Activated CD4-positive, CD25-positive, alpha-beta regulatory T cell treated with anti-CD3 and anti-CD28 coated beads, Interleukin-2, amount 50 U/mL, for 16 hours (primary cell): ENCODE measurements at places on chromosomes 12 and 14.

- no peak for DNase-seq
Observed at GRCh38 chr14:57660208-57660607, 166.6 kb upstream of the CCDC198 start.

DNA sequence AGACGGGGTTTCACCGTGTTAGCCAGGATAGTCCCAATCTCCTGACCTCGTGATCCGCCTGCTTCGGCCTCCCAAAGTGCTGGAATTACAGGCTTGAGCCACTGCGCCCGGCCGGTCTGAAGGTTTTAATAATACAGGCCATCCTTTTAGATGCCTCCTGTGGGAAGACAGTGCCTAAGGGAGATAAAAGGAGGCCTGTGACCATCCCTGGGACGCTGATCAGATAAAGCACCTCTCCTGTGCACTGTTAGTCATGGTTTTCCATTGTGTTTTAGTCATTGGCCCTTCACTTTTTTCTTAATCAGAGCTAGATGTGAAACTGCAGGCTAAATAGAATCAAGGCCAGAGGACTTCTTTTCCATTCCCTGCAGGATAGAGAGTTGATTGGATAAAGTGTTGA is 7.6 kb upstream of the ACADS start:
- no peak for DNase-seq

- DNase-seq: no peak
Observed at GRCh38 chr14:77098529-77099353, 683 bp downstream of the CIPC start.

DNA sequence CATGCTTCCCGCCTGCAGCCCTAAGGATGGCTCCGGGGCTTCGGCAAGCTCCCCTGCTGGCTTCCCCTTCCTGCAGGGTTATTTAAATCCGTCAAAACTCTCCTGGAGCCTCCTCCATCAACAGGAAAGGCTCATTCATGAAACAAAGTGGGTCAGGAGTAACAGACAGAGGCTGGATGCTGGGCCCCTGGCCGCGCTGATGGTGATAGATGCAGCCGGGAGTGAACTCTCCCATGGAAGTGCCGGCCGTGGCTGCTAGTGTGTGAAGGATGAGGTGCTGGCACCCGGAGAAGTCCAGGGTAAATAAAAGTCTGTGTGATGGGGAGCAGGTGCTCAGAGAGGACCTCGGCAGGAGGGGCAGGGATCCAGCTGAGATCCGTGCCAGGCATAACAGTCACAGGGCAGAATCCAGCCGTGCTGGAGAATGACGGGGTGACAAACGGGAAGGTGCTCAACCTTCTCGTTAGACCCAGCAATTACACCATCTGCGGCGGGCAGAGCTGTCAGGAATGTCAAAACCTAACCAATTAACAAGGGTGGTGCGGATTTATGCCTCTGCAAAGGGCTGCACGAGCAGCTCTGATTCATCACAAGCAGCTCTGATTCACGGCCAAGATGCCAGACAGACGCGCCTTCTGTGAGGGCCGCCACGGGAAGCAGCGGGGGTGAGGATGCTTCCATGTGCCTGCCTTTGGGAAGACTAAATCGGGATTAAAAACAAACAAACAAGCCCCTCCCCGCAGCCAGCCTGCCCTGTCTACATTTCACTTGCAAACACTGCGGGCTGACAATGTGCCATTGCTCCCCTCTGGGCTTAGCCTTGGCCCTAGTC is 55.6 kb downstream of the SYNE3 start:
- DNase-seq: no peak

GRCh38 chr14:22491683-22492621 is 97.1 kb downstream of the DAD1 start:
- no peak for DNase-seq

GRCh38 chr12:123106640-123107359 is 44.1 kb downstream of the PITPNM2 start:
- DNase-seq: no peak

- no peak for DNase-seq
Observed at GRCh38 chr14:77986773-77987172, 183.4 kb upstream of the NRXN3 start.

- no peak for DNase-seq
Observed at GRCh38 chr12:96578526-96579125, 89.2 kb downstream of the CFAP54 start.

DNA sequence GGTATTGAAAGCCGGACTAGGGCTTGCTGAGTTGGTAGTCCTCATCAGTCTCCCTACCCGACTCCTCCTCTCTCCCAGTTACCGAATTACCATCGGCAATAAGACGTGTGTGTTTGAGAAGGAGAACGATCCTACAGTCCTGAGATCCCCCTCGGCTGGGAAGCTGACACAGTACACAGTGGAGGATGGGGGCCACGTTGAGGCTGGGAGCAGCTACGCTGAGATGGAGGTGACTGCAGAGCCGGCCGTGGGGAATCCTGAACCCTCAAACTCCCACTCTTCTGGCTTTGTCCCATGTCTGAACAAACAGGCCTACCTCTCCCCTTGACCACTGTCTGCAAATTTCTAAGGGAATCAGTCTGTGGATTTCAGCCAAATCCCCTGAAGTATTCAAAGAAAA is 82.9 kb downstream of the ACACB start:
- DNase-seq: no peak

- DNase-seq: no peak
Observed at GRCh38 chr12:27237790-27238771, 6.0 kb upstream of the STK38L start.

- DNase-seq: no peak
Observed at GRCh38 chr14:70022771-70023445, 143.7 kb downstream of the SMOC1 start.

GRCh38 chr12:80235944-80236343 is 136.6 kb downstream of the OTOGL start:
- no peak for DNase-seq

GRCh38 chr14:93708800-93709199 is 79.5 kb downstream of the PRIMA1 start:
- DNase-seq: no peak

DNA sequence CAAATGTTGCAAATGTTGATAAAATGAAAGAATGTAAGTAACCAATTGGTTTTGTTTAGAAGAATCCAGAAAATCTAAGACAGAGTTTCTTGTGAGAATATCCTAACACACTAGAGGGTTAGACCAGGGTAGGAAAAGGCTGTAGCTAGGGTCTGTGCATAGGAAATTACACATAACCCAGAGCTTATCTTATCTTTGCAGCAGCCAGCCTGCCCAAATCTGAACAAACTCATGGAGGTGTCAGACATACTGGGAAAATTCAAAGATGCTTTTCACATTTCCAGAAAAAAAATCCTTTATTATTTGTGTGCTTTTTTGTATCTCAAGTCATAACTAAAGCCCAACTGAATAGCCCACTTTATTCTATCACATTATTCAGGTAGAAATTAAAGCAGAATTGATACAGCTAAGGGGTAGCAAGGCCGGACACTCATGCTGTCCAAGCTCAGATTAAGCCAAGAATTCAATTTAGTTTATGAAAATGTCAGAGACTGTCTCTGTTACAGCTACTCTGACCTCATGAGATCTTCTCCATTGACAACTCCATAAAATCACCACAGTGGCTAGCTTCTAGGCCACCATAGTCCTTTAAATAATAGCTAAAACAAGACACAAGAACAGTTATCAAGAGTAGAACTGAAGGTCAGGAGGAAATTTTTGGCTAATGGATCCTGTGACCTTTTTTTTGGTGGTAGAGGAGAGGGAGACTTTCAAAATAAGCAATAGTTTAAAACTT is 169.6 kb upstream of the RASSF8 start:
- DNase-seq: no peak

- DNase-seq: peak; percentile 30
Observed at GRCh38 chr14:68968051-68968450, 11.1 kb downstream of the ACTN1 start.

GRCh38 chr12:129195081-129195480 is 341.8 kb downstream of the GLT1D1 start:
- no peak for DNase-seq

- no peak for DNase-seq
Observed at GRCh38 chr12:8031872-8032241, 659 bp upstream of the FOXJ2 start.

GRCh38 chr14:20400965-20401593 is 12.2 kb downstream of the TEP1 start:
- DNase-seq: no peak

GRCh38 chr12:106978035-106978800 is 8.7 kb downstream of the MTERF2 start:
- no peak for DNase-seq

- DNase-seq: no peak
Observed at GRCh38 chr12:67362526-67362925, 93.4 kb downstream of the CAND1 start.

DNA sequence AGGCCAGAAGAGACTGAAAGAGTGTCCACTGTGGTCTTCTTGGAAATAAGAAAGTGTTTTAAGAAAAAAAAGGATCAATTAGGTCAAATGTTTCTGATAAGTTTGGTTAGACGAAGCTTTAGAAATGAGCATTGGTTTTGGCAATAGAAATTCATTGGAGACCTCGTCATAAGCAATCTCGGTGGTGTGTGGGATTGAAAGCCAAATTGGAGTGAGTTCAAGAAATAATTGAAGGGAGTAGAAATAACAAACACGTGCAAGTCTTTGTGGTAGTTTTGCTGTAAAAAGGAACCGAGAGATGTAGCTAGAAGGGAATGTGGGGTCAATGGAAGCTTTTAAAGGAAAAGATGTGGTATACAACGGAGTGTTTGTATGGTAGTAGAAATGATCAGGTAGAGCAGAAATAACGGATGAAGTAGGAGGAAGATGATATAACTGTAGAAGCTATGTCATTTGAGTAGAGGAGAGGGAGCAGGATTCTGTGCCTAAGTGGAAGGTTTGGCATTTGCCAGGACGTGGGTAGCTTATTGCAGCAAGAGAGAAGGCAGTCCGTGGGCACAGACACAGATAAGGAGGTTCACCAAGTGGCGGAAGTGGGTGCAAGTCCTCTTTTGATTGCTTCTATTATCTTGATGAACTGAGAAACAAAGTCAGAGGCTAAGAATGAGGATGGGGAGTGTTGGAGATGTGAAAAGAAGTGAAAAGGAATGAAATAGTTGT is 146.2 kb downstream of the DACT1 start:
- DNase-seq: no peak

GRCh38 chr12:25308756-25309155 is 58.0 kb upstream of the KRAS start:
- DNase-seq: no peak

DNA sequence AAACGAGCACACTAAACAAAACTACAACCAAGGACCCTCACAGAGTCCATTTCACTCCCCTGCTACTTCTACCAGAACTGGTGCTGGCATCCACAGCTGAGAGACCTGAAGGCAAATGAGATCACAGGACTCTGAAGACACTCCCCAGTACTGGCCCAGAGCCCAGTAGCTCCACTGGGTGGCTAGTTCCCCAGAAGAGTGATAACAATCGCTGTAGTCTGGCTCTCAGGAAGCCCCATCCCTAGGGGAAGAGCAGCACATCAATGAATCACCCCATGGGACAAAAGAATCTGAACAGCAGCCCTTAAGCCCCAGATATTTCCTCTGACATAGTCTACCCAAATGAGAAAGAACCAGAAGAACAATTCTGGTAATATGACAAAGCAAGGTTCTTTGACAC is 190.7 kb upstream of the BMP4 start:
- DNase-seq: no peak

GRCh38 chr12:23628806-23629205 is 320.7 kb downstream of the SOX5 start:
- no peak for DNase-seq

- no peak for DNase-seq
Observed at GRCh38 chr14:20742132-20742531, 3.6 kb upstream of the EDDM3A start.

DNA sequence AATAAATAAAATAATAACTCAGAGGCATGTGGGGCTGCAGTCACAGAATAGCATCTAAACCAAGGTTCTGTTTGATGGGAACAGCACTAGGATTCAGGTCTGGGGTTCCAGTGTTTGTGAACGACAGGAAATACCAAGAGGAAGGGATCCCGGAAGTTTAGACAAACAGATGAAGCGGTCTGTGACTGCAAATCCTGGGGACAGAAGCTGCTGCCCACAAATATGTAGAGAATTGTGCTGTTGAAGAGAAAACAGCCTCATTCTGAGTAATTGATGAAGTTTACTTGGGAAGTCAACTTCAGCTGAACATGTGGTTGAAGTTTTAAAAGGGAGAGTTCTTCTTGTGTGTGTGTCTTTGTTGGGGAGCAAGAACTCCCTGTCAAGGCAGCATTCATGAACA is 98.4 kb upstream of the TBX5 start:
- DNase-seq: no peak

- no peak for DNase-seq
Observed at GRCh38 chr12:52659395-52659794, 7.4 kb upstream of the KRT2 start.

GRCh38 chr14:104982548-104983230 is 2.9 kb upstream of the CLBA1 start:
- no peak for DNase-seq

- no peak for DNase-seq
Observed at GRCh38 chr14:58709949-58710348, 72.2 kb downstream of the DACT1 start.

- no peak for DNase-seq
Observed at GRCh38 chr12:123059500-123059899, 79.0 kb downstream of the ARL6IP4 start.

DNA sequence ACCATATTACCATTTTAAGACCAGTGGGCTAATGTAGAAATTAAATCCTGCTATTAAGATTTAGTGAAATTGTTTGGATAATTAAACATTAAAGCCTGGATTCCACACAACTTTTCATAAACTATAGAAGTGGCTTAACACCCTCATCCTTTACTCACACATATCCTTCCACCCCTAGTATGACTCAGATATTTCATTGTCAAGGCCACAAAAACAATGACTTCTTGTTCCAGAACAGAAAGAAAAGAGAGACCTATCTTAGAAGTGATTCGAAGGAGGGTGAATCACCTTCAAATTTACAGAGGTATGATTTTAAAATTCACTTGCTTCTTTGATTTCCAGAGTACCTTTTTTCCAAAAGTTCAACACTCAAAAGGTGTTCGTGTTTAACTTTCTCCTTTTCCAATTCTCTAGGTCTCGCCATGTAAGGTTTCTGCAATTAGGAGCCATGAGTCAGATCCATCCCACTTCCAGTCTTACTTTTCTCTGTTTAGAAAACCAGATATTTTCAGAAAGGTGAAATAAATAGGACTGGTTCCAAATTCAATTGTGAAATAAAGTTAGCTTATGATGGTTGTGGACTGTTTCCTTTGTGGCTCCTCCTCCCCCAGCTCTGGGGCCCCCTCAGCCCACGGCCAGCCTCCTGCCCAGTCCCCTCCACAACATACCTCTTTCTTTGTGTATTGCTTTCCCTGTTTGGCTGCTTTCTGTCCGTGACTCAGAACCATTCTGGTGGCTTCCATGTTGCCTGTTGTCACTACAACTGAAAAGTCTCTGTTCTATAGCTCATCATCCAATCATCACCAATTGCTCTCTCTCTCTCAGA is 24.6 kb upstream of the MGP start:
- DNase-seq: no peak

DNA sequence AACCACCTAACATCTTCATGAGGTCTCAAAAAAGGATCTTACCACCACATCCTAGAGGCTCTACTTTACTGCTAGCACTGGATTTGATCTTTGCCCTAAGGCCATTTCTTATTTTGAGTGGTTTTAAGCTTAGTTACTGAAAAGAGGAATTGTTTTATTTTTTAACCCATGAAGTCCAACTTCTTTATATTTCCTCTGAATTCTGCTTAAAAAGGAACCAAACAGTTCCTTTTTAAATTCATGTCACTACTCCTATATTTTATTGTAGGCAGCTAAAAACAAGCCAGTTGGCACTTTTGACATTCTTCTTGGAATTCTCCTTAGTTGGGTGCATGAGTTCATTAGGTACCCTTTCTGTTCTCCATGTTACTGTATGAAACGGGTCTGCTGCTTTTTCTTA is 76.4 kb downstream of the FGD4 start:
- no peak for DNase-seq
